ENCODE measurements at places on chromosomes 2 and 18. TPM values are rescaled to one million over a fixed set of nuclear protein-coding genes. Genes with fewer than 3 reads are reported as not detected.

The ASB18 gene
- total RNA-seq, result not detected

The RIT2 gene
- total RNA-seq, result 0.37 TPM

The CPO gene
- total RNA-seq, result not detected

The GALNT5 gene
- 28.8 TPM for total RNA-seq

The MATN3 gene
- 0.81 TPM for total RNA-seq

The GTF2A1L gene
- not detected for total RNA-seq

The ORC2 gene
- 10.0 TPM for total RNA-seq

The MYO5B gene
- total RNA-seq, result 5.5 TPM

The EPHA4 gene
- 5.7 TPM for total RNA-seq

The TXNDC2 gene
- 1.6 TPM for total RNA-seq

The RAX gene
- not detected for total RNA-seq

The KYNU gene
- 11.3 TPM for total RNA-seq

The ARHGEF4 gene
- total RNA-seq, result 0.10 TPM

The RAD51AP2 gene
- not detected for total RNA-seq

The CCDC74B gene
- 5.8 TPM for total RNA-seq

The MPHOSPH10 gene
- 14.1 TPM for total RNA-seq

The CD28 gene
- not detected for total RNA-seq

The PARD6G gene
- total RNA-seq, result 1.3 TPM

Measured in M059J (cell line).